ENCODE measurements at places on chromosomes 4 and X.

DNA sequence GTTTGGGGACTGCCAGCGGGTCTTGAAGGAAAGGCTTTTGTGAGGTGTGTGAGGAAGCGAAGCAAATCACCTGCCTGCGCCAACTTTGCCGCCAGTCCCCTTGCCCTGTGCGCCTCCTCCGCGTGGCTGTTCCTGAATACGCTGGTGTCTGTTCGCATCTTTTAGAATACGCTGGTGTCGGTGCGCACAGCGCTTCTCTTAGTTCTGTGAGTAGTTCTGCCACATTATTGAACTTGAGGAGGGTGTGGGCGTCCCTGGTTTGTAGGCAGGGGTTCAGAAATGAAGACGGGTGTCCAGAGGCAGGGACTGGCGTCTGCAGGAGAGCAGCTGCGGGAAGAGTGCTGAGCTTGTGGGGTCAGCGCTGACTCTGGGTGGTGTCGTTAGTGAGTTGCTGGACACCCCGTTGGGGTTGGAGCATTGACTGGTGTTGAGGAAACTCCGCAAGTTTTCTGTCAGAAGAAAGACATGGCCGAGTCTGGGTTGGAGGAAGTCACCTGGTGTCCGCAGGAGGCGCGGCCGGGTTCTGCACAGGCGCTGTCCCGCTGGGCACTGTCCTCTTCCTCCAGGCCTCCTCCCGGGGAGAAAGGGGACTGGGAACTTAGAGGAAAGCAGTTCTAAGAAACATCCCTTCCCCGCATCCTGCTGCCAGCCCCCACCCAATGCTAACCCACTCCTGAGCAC lies 930 bp downstream of the ZNF718 start:
- no peak for DNase-seq

- peak; percentile 80 for DNase-seq
Measured at GRCh38 chr4:6720202-6720699, 4.3 kb downstream of the BLOC1S4 start.

GRCh38 chr4:153438916-153439756 lies 27.0 kb upstream of the TMEM131L start:
- DNase-seq = no peak

GRCh38 chr4:53905276-53905940 lies 159.0 kb downstream of the CHIC2 start:
- no peak for DNase-seq

DNA sequence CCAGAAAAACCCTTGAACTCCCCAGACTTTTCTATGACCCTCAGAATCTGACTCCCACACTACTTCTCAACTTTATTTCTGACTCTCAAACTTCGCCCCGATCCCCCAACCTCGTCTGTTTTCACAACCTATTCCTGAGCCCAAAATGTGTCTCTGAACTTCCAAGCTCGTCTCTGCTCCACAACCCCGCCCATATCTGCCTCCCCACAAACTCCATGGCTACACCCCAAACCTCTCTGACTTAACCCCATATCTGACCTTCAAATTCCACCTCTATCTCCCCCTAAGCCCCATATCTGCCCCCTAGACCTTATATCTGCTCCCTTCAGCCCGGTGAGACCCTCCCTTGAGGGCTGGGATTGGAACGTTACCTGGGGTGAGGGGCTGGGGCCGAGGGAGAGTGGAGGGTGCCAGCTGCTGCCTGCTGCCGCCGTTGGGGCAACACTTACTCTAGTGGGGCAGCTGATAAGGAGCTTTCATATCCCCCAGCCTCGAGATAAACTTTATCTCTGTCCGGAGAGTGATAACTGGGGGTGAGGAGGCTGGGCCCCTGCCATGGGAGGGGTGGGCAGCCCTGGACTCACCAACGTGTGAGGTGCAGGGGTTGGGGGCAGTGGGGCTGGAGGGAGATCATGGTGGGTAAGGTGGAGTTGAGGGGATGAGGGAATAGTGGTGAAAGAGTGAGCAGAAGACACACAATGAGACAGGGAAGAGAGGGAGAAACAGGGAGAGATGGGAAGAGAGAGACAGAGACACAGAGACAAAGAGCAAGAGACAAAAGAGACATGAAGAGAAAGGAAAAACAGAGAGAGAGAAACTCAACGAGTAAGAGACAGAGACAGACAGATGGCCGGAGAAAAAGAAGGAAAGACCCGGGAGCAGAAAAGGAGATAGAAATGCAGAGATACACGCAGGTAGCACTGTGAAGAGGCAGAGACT lies 1.4 kb downstream of the GATA1 start:
- DNase-seq = no peak
